Muscle of back (tissue), 13 donors: ENCODE measurements at places on chromosomes 5 and 9.

DNA sequence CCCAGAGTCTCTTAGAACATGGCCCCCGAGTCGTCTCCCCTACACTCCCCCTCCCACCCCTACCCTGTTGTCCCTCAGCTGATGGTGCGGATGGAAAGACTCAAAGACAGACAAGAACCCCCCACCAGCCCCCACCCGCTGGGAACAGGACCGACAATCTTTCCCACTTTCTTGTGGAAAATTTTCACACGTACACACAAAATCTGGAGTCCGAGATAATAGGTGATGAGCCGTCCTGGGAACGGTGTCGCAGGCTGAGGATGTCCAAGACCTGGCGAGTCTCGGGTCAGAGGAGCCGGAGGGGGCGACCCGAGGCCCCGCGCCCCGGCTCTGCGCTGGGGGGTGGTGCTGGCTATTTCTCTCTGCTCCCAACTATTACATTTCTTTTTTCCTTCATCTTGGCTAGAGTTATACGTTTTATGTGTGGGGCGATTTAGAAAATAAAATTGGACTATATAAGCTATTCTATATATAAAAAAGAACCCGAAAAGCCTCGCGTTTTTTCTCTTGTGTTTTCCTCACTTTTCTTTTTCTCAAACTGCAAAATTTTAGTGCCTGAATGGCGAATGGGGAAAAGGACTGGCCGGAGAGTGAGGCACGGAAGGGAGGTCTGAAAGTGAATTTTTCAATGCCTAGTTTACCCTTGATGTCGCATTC lies 188.8 kb downstream of the MEF2C start:
- no peak for DNase-seq

GRCh38 chr5:163943546-163943945 lies 438.1 kb downstream of the MAT2B start:
- DNase-seq: no peak

GRCh38 chr9:133684121-133684935 lies 48.2 kb downstream of the DBH start:
- DNase-seq: peak; percentile 65

DNA sequence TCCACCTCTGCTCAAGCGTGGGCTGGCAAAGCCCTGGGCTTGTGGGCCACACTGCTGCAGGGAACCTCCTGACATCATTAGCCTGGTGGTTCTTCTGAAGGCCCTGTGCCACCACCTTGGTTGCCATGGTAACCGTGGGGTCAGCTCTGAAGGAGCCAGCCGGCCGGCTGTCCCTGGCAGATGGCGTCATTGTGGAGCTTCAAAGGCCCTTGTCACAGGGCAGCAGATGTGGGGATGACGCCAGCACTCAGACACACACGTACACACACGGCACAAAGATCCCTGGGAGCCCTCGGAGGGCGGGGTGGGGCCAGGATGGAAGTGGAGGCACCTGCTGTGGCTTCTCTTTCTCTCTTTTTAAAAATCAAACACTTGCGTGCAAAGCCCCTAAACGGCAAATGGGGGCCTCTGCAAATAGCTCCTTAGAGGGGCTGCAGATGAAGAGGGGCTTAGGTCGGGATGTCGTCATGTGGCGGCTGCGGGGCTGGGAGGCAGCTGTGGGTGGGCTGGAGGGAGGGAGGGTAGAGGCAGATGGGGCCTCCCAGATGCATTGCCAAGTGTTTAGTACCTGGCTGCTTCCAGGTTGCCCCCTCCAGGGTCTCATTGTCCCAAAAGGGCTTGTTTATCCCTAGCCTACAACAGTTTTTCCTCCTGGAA lies 19.5 kb upstream of the RPL26L1 start:
- peak; percentile 34 for DNase-seq
